Fibroblast of skin of right biceps (primary cell): ENCODE measurements at places on chromosomes 3 and 15.
A peak's percentile ranks its signal among the peaks of the same experiment; 100 is the strongest.

DNA sequence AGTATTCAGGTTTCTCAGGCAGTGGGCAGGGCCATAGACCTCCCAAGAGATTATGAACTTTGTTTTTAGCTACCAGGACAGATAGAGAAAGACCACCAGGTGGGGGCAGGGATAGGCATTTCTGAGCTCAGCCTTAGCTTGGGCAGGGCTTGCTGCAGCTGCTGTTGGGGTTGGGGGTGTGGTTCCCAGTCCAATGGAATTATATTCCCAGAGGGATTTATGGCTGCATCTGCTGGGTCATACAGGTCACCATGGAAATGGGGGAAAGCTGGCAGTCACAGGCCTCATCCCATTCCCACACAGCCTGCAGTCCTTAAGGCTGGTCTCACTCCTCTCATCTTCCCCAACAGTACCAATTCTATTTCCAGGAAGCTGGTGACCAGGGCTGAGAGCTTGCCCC is 144.6 kb upstream of the ZPLD1 start:
- DNase-seq, result no peak

- peak; percentile 55 for DNase-seq
These were observed 48.6 kb upstream of the CP start for GRCh38 chr3:149270180-149270579.

DNA sequence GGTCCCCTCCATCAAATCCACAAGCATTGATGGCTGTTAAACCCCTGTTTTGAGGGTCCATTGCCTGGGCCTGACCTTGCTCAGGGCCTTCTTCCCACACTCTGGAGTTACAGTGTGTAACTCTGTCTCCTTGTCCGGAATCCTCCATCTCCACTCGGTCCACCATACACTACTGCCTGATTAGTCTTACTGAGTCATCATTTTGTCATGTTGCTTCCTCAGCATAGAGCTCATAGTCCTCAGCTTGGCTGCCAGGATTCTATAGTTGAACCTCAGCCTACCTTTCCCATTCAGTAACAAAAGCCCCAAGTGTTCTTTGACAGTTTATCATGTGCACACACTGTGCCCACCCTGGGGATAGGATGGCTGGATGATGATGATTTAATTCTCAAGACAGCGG is 113.0 kb downstream of the PDE8A start:
- DNase-seq, result peak; percentile 59

- DNase-seq, result peak; percentile 44
These were observed 486 bp downstream of the LSG1 start for GRCh38 chr3:194671511-194671899.

- peak; percentile 72 for DNase-seq
These were observed 5.2 kb downstream of the HTR3C start for GRCh38 chr3:184058029-184058428.

DNA sequence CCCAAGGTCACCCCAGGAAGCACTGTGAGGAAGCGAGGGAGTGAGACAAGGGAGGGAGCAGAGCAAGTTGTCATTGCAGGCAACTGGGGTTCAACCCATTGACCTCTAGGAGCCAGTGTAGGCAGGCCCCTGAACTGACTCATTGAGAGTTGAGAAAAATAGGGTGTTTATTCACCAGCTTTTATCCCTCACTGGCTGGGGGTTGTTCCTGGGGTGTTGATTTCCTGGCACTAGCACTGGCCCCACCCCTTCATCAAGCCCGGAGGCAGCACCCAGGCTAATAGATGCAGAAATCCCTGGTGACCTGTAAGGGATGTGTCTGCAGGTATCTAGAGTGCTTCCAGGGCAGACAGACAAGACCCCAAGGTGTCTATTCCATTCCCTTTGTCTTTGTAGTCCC is 183.9 kb downstream of the ARRDC4 start:
- DNase-seq, result no peak

GRCh38 chr15:52256366-52256765 is 39.2 kb downstream of the MYO5C start:
- DNase-seq, result peak; percentile 71

DNA sequence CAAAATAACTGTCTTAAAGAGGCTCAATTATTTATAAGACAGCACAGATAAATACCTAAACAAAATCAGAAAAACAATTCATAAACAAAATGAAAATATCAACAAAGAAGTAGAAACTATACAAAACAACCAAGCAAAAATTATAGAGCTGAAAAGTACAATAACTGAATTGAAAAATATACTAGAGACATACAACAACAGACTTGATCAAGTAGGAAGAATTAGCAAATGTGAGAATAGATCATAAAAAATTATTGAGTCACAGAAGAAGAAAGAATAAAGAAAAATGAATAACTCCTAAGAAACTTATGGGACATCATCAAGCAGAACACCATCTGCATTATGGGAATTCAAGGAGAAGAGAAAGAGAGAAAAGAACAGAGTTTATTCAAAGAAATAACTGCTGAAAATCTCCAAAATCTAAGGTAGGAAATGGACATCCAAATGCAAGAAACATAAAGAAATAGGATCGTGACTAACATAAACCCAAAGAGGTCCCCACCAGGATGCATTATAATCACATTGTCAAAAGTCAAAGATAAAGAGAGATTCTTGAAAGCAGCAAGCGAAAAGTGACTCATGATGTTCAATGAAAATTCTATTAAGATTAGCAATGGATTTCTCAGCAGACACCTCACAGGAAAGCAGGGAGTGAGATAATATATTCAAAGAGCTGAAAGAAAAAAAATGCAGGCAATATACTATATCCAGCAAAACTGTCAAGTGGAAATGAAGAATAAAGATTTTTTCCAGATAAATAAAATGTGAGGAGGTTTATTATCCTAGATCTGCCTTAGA is 85.9 kb downstream of the DCLK3 start:
- DNase-seq, result peak; percentile 87

GRCh38 chr15:72163719-72164118 is 33.9 kb downstream of the GRAMD2A start:
- DNase-seq, result no peak

- DNase-seq, result no peak
These were observed 63.6 kb upstream of the MBNL1 start for GRCh38 chr3:152205097-152205593.

DNA sequence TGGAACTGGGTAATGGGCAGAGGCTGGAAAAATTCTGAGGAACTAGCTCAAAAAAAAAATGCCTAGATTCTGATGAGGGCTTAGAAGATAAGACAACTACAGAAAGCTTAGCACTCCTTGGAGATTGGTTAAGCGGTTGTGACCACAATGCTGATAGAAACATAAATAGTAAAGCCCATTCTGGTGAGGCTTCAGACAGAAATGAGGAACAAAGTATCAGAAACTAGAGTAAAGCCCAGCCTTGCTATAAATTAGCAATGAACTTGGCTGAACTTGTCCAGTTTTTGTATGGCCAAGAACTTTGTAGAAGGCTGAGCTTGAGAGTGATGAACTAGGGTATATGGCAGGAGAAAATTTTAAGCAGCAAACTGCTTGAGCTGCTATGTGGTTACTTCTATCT is 25.4 kb downstream of the GOLGB1 start:
- no peak for DNase-seq

GRCh38 chr3:165800970-165801369 is 36.3 kb downstream of the BCHE start:
- DNase-seq, result peak; percentile 2

DNA sequence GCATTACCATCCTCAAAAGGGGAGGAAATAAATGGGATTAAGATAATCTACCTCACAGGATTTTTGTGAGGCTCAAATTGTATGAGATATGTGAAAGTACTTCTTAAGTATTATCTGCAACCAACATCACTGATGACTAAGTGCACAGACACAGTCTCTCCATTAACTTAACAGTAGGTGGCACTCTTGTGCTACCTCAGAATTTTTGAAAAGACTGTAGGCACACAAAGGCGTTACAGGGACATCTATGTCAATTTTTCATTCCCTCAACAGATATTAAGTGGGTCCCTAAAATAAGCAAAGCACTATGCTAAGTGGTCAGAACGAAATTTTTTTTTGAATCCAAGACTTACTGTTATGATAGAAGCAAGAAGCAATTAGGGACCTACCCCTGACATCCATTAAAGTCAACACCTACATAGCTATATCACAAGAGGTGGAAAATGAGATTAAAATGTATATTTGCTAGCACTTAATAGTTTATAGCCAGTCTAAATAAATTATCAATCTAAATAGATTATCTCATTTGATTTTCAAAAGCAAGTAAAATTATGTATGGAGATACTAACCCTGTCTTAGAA is 52.9 kb downstream of the RYK start:
- peak; percentile 73 for DNase-seq

DNA sequence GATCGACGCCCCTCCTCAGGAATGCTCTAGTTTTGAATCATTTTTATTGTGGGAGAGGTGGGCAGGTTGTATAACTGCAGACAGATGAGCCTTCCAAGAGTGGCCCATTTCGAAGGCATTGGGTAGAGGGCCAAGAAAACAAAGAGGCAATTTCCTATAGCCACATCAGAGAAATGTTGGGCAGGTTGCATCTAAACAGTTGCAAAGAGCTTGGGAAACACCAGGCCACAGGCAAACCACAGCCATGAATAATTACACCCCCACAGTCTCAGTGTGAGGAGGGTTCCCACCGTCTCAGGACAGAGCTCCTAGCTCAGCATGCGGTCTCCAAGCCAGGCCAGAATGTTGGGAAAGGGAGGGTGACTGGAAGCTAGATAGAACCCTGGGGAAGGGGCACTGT is 257.3 kb downstream of the ABHD5 start:
- no peak for DNase-seq

DNA sequence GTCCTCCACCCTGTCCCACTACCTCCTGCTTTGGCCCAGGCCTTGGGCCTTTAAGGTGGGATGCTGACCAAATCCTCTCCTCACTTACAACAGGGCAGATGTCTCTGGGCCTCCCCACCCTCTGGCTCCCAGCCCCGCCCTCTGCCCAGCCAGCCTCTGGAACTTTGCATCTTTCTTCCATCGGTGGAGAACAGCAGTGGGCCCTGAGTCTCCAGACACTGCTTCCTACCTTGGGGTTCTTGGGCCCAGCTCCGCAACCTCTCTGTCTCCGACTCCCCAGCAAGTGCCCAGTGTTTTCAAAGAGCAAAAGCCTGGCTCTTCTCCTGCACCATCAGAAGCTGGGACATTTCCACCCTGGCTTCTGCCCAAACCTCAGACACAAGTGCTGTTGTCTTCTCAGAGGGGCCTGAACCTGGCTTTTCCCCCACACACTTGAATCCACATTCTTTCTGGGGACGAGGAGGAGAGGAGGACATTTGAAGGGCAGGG is 33.1 kb downstream of the MRAS start:
- DNase-seq, result peak; percentile 16

GRCh38 chr3:178060407-178060806 is 475.8 kb upstream of the KCNMB2 start:
- peak; percentile 42 for DNase-seq

DNA sequence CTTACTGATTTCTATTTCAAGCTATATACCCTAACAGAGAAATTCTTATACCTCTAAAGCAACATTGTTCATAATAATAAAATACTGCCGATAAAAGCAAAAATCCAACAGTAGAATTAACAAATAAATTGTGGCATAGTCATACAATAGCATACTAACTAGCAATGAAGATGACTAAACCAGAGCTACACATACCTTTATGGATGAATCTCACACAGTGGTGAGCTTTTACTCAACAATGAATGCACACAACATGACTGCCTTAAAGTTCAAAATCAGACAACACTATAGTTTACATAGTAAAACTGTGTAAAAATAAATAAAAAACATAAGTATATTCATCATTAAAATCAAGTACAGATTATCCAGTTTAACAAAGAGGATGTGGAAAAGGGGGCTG is 99.1 kb downstream of the NR1I2 start:
- peak; percentile 9 for DNase-seq

DNA sequence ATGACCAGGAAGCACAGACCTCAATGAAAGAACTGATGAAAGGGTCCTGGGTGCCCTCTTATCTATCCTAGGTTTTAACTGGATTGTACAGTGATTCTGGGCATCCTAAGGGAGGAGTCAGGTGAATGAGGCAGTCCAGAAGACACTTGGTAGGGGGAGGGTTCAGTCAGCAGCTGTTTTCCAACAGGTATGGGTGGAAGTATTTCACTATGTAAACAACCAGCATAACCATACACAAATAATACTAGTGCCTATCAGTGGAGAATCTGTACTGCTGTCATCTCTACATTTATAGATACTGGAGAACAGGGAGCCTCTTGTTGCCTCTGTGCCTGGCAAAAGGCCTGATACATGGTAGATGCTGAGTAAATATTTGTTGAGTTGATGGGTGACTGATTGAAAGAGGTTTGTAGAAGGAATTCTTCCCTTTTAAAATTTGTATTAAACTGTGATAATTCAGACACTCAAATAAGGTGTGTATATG is 328.5 kb downstream of the RBMS3 start:
- DNase-seq, result no peak

GRCh38 chr15:85831415-85832113 is 36.8 kb upstream of the KLHL25 start:
- DNase-seq, result peak; percentile 53
